ENCODE measurements at places on chromosomes 1 and 21.

DNA sequence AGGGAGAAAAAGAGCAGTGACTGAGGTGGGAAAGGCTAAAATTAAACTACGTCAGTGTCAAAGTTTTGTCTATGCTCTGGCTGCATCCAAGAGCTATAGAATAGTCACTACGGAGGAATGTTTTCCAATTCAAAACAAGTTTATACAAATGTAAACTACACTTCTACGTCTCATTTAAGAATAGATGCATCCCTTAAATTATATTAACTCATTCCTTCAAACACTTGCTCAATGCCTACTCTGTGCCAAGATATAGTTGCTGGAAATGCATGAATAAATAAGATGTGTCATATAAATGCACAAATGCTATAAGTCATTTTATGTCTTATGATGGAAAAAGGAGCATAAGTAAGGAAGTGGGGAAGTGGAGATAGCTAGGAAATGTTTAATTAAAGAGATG is 4.2 kb upstream of the COLGALT2 start:
- no peak for DNase-seq

GRCh38 chr1:115450501-115451040 is 112.5 kb upstream of the NGF start:
- no peak for DNase-seq

GRCh38 chr1:33635336-33636012 is 163.0 kb downstream of the ZSCAN20 start:
- no peak for DNase-seq

DNA sequence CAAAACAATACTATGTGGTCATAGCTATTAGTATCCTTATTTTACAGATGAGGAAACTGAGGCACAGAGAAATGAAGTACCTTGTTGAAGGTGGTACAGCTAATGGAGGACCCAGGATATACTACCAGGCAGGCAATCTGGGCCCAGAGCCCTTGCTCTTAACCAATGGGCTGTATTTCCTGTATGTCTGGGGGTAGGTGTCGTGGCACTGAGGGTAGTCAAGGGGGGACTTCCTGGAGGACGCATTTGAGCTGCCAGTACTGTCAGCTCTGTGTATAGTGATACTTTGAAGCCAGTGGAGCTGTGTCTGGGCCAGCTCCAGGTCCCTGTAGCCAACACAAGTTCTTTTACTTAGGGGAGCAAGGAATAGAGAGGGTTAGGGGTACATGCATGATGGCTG is 34.9 kb downstream of the FAM151A start:
- DNase-seq = peak; percentile 7

GRCh38 chr21:41726058-41726558 is 40.7 kb downstream of the RIPK4 start:
- no peak for DNase-seq

DNA sequence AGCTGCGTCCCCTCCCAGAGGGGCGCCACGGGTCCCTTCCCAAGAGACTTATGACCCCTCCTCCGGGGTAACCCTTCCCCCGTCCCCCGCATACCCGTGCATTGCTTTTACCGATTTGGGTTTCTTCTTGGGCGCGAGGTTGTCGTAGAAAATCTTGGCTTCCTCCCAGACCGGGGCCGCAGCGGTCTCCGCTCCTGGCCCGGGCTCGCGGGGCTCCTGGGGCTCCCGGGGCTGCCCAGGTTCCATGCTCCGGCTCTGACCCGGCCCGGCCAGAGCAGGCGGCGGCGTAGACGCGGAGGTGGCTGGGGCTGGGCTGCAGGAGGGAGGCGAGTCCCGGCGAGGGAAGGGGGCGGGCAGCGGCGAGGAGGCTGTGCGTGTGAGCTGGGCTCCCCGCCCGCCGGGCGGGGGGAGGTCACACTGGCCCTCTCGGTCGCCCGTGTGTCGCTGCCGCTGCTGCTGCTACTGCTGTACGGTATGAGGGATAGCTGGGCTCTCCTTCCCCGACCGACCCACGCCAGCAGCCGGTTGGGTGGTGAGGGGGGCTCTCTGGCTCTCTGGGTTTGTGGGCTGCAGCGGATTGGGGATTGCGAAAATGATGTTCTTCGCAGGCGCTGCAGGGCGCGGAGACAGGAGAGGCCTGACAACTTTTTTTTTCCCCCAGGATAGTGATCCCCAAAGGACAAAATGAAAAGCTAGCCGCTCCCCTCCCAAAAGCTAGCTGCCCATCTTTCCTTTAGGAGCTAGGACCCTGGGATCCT is at the start of gene NT5C1A:
Gene NT5C1A, minus strand, starts transcription at position 315 of the 758 bp plus-strand sequence. Its CDS starts 69 bp downstream, at position 246.
- no peak for DNase-seq

Measured in CD8-positive, alpha-beta memory T cell (primary cell).